SW 1271 (cell line): ENCODE measurements at places on chromosomes 3 and 15.

DNA sequence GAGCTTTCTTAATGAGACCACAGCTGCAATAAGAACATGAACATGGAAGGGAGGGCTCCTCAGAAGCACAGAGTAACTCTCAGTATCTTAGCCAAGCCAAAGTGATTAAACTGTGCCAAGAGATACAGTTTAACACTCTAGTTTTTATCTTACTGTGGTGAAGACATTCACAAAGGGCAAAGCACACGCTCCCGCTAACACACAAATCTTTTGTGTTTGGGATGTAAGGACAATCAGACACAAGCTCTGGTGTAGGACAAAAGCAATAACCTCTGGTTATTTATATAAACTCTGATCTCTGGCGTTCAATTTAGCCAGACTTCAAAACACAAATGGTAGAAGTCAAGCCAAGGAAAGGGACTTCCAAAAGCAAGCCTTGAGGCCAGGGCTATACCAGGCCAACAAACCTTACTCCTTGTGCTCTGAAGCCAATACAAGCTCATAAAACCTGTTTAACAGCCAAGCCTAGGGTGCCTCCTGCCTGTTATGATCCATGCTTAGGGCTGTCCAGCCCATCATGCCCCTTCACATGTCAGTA is 27.8 kb downstream of the DPH3 start:
- no peak for DNase-seq

DNA sequence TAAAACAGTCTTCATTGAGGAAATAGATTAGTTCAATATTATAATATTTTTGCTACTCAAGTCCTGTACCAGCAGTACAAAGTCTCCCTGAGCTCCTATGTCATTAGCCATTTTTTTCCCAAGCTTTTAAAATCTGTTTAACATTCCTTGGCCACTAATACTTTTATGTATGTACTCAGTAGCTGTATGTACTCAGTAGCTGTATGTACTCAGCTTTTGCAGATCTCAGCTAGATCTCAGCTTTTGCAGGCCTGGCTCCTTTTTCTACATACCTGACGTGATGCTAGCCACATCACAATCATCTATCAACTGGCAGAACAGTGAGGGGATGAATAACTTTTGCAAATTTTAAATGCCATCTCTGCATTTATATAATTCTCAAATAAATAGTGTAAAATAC is 13.8 kb downstream of the SLC9C1 start:
- DNase-seq: no peak

DNA sequence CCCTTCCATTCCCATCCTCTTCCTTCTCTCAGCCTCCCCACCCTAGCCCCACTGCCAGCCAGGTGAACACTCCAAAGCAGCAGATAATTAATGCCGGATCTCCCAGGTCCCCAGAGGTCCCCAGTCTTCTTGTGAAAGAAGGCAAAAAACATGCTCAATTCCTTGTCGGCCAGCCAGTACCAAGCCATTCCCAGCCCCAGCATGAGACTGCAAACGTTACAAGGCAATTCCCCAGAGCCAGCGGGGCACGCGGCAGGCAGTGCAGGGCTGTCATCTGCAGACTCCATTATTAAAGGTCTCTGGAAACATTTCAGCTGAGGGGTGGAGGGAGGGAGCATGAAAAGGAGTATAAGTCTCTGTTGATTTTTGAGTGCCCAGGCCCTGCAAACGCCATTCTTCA is 117.8 kb downstream of the XXYLT1 start:
- no peak for DNase-seq

- DNase-seq: no peak
These were observed 55.8 kb downstream of the RSRC1 start for GRCh38 chr3:158165730-158166129.

GRCh38 chr15:92159906-92160841 is 233.5 kb upstream of the ST8SIA2 start:
- no peak for DNase-seq

DNA sequence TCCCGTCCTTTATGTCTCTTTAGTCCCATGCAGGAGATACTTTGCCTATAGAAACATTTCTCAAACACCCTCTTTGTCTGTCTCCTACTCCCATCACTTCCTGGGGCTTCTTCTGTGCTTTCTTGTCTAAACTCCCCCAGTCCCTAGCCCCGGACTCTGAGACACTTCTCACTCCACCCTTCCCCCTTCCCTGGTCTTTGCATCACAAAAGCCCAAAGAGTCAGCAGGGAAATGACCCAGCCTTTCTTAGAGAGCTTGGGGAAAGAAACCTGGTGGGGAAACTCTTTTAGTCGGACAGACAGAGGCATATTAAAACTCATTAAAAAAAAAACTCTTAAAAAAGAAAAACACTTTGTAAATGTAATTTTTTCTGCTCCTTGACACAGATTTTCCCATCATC is 211.2 kb downstream of the TJP1 start:
- no peak for DNase-seq

GRCh38 chr3:72102112-72102616 is 317.2 kb upstream of the PROK2 start:
- no peak for DNase-seq

DNA sequence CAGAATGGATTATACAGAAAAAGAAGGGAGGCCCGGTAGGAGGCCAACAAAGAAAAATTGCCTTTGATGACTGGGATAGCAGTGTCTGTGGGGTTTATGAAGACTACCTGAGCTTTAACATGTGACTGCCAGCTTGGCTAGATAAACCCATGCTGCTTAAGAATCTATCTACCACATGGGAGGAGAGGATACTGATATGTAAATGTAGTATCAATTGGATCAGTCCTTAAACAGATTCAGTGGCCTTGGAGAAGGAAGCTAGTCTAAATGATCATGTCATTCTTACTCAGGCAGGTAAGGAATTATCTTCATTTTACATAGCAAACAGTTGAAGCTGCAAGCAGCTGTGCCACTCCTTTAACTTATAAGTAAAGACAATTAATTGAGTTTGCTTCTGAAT is 50.0 kb upstream of the SYNPR start:
- no peak for DNase-seq

DNA sequence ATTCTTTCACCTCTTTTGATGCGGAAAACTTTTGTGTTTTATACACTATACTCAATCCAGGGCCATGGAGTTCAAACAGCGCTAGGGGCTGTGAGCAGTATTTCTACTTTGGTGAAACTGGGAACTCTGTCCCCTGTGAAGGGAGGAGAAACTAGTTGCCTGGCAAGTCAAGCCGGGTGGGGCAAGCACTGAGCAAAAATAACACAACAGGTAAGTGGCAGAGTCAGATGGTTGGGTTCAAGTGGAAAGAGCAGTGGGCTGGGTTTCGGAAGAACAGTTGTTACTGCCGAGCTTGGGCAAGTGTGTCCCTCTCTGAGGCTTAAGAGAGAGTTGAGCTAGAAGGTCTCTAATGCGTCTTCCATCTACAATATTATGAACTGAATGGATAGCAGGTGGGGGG is 59.7 kb upstream of the ROPN1 start:
- DNase-seq: no peak

- no peak for DNase-seq
These were observed 130.6 kb upstream of the BCL6 start for GRCh38 chr3:187875863-187876262.

DNA sequence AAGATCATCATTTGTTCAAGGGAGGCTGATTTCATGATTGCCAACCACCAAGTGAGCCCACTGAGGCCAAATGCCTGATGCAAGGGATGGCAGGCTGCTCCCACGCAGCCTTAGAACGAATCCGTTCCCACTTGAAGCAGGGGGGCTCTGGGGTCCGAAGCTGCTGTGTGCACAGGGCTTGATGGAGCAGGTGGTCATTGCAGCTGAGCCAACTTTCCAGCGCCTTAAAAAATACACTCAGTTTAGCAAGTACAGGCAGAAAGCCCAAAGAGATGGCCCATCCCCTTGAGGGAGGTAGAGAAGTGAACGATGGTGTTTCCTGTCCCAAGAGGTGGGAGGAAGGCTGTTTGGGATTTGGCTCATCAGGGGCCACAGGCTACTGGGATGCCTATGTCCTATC is 16.7 kb downstream of the LIMD1 start:
- no peak for DNase-seq

DNA sequence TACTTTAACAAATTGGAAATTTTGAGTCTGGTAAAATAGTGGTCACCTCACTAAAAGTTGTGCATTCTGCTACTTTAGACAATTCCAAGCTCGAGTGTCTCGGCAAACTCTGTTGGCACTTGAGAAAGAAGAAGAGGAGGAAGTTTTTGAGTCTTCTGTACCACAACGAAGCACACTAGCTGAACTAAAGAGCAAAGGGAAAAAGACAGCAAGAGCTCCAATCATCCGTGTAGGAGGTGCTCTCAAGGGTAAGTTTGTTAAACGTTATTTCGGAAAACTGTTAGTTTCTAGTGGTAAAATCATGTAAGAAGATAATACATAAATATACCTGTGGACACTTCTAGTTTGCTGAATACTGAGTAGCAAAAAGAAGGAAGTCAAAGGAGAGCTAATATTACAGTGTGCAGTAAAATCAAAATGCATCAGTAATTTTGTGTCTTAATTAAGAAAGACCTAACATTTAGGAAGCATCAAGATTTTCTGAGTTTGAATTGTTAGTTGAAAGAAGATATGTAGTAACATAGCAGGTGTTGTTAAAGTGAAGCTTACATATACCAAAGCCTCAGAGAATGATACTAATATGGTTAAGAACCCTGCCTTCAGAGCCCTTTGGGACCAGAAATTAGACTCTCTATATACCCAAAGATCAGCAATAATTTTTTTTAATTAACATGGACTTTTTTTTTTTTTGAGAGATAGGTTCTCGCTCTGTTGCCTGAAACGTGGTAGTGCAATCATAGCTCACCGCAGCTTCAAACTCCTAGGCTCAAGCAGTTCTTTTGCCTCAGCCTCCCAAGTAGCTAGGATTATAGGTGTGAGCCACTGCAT is 23.0 kb downstream of the BUB1B start:
- no peak for DNase-seq

DNA sequence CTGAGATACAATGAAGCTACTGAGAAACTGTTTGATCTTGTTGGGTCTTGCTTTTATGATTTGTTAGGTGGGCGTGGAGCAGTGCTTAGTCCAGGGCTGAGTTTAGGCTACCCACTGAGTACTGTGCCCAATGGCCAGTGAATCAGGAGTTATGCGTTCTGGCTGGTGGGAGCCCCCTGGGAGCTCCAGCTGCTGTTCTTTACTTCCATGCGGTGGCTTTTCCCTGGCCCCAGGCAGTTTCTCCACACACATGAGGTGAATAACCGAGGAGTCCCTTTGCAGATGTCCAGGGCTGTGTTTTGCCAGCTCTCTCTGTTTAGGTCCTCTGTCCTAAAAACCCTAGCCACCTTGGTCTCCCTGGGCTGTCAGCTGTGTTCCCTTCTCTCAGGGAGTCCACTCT is 106.5 kb downstream of the KLF13 start:
- no peak for DNase-seq

GRCh38 chr3:193987186-193987585 is 148.8 kb upstream of the HES1 start:
- no peak for DNase-seq

- no peak for DNase-seq
These were observed 30.9 kb downstream of the ZDHHC19 start for GRCh38 chr3:196180346-196180745.

DNA sequence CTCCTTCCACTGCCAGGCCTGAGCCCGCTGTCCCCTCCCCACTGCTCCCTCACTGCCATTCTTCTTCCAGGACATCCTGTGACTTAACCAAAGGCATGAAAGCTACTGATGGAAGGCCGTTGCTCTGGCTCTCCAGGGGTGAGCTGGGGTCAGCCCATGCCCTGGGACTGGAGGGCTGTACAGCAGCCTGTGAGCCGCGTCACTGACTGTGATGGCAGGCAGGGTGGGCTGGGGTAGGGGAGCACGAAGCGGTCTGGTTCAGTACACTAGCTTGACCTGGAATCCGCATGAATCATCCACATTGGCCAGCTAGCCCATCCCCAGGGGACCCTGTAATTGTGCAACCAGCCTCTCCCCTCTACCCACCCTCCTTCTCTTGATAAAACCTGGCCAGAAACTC is 30.8 kb downstream of the CORO2B start:
- no peak for DNase-seq

DNA sequence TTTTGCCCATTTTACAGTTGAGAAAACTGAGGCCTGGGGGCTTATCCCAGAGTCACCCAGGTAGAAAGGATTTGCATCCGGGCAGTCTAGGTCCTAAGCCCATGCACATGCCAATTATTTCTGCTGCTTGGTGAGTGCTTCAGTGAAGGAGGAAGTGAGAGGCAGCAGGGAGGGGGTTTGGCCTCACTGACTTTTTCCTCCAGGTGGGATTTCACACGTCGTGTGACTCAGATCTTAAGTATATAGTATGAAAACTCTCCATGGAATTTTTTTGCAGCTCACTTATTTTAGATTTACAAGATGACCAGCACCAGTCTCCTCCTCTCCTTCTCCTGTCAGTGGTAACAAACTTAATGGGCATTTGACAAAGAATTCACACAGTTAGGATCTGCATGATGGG is 4.6 kb downstream of the ITGA11 start:
- no peak for DNase-seq

GRCh38 chr15:65329984-65330735 is 25.7 kb downstream of the RNU5B-1 start:
- DNase-seq: no peak

DNA sequence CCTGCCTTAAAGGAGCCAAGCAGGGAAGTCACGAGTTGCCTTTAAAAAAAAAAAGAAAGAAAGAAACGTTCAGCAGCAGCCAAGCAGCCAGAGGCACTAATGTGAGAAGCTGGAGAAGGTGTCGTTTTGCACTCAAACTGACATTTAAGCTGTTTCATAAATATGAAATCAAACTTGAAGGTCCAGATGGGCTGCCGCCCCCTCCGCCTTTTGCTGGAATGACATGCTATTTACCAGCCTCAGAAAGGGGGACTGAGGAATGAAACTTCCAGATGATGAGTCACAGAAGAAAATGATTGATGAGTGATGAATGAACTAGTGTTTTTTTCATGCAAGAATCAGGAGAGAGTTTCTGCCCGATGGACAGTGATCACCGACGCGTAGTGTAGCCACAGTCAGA is 396.8 kb downstream of the IGSF11 start:
- DNase-seq: no peak

GRCh38 chr3:41848753-41849574 is 112.9 kb downstream of the ULK4 start:
- DNase-seq: no peak

DNA sequence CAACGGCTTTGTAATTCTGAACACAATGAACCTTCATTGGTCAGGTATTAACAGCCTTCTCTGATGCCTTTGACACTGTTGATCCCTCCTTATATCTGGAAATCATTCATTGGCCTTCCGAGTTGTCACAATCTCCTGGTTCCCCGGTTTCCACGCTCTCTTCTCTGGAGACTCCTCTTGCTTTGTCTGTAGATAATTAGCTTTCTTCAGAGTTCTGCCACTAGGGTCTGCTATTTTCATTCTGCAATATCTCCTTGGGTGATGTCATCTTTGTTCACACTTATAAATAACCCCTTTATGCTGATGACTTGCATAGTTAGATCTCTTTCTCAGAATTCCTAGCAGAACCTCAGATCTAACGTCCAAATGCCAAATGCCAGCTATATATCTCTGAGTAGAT is 583.8 kb upstream of the ZNF717 start:
- DNase-seq: no peak

DNA sequence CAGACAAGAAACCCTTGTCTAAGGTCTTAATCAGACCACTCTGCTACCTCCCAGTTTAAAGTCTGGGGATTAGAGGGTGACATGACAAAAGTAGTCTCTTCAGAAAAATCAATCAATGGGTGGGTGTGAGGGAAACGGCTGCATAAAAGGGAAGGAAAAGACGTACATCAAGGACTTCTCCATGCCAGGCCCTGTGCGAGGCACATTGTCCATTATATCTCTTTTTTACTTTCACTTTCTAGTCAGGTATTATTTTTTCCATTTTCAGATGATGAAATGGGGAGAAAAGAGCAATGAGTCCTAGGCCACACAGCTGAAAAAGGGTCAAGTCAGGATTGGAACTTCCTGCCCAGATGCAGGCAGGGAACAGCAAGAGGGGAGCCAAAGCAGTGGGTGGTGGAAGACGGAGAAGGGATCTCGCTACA is 4.6 kb upstream of the CX3CR1 start:
- DNase-seq: no peak
